Activated CD4-positive, alpha-beta T cell treated with anti-CD3 and anti-CD28 coated beads, Interleukin-2, amount 10 ng/mL, durations not matched to agents 7 days and 5 days (primary cell): ENCODE measurements at places on chromosomes 2 and 18. TPM values are rescaled to one million over a fixed set of nuclear protein-coding genes. Genes with fewer than 3 reads are reported as not detected.

CCDC102B gene
- 2.3 TPM for total RNA-seq

NUP35 gene
- 16.9 TPM for total RNA-seq

RAB6C gene
- total RNA-seq = not detected

IL1B gene
- not detected for total RNA-seq

TXNDC2 gene
- total RNA-seq = not detected

CYP27A1 gene
- total RNA-seq = 0.22 TPM

DSEL gene
- 0.10 TPM for total RNA-seq

RPIA gene
- 41.6 TPM for total RNA-seq

TBR1 gene
- total RNA-seq = not detected

HOXD12 gene
- not detected for total RNA-seq

EPAS1 gene
- total RNA-seq = 7.9 TPM

MZT2B gene
- 417 TPM for total RNA-seq

CD8B2 gene
- not detected for total RNA-seq

TP53I3 gene
- 2.5 TPM for total RNA-seq

ABCG8 gene
- not detected for total RNA-seq

NTSR2 gene
- not detected for total RNA-seq

ACMSD gene
- total RNA-seq = not detected

NR4A2 gene
- 1.7 TPM for total RNA-seq

TMEM198 gene
- 0.69 TPM for total RNA-seq
